Stimulated activated naive B cell treated with anti-CD40 and anti-IgM and Interleukin-4, amounts not matched to agents 10 μg/mL and 1 μg/mL and 100 μg/mL, for 72 hours (primary cell): ENCODE measurements at places on chromosomes 6 and 20.

DNA sequence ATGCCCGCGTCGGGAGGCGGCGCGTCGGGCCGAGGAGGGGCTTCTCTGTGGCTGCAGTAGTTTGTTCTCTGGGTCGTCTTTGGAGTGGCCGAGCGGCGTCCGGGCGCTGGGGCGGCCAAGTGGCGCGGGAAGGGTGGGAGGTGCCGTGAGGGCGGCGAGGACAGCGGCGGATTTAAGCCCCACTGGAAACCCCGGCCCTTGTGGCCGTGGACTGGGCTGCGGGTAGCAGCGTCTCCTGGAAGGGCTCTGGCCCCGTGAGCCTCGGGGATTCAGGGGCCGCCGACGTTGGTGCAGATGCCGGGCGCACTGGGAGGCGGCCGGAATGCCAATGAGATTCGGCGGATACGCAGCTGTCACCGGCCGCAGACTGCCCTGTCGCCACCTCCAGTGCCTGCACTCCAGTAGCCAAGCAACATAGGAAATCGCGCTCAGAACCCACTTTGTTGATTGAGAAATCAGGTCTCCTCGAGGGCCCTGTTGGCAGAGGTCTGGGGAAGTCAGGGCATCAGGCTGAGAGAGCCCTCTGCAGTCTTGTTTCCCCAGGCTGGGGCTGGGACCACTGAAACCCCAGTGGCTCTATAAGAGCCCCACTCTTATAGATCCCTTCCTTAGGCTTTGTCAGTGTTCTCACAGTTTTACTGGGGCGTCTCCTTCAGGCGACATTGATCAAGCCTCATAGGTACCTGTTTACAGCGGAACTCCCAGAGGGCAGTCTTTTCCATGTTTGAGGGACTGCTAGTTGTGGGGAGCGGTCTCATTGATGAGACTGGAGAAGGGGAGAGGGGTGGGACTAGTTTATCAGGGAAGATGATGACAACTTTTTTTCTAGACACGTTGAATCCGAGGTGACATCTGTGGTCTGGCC lies 642 bp downstream of the GZF1 start:
- no peak for DNase-seq

DNA sequence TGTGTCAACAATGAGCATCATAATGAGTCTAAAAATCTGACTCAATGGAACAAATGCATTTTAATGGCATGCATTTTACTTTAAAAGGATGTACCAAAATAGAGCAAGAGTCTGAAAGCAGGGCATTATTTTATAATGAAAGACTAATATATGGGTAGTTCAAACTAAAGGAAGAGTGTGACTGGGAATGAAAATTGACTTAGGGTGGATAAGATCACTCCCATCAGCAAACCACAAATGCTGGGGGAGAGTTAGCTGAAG lies 114.7 kb downstream of the SOX4 start:
- no peak for DNase-seq

- DNase-seq = no peak
Measured at GRCh38 chr6:116697480-116697879, 16.5 kb downstream of the KPNA5 start.

DNA sequence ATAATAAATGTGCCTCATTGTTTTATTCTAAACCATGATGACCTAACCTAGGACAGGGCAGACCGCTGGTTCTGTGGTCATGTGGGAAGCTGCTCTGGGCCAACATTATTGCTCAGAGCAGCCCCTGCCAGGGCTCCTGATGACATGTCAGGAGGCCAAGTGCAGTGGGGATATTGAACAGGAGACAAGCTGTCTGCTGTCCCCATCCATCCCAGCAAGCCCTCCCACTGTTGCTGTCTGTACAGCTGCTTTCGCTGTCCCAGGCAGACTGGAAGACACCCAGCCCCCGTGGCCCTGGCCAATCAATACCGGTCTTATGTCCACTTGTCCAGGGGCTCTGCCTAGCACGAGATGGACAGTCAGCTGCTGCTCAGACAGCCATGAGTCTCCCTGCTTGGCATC lies 43.2 kb upstream of the FNDC1 start:
- DNase-seq = no peak

- no peak for DNase-seq
Measured at GRCh38 chr6:13131935-13132661, 196.2 kb downstream of the TBC1D7 start.

DNA sequence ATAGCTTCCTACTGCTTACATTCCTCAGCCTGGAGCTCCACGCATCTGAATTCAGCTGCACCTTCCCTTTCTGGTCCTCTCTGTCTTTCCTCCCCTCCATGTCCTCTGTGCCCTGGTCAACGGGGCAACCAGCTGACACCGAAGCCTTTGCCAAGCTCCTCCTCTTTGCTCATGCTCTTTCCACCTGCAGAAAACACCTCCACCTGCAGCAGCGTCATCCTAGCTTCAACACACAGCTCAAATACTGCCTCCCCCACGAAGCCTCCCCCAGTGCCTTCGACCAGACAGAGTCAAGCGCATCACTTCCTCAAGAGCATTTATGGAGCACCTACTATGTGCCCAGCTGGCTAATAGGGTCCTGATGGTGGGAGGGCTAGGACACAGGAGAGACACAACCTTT lies 9.2 kb downstream of the CDH22 start:
- DNase-seq = no peak

DNA sequence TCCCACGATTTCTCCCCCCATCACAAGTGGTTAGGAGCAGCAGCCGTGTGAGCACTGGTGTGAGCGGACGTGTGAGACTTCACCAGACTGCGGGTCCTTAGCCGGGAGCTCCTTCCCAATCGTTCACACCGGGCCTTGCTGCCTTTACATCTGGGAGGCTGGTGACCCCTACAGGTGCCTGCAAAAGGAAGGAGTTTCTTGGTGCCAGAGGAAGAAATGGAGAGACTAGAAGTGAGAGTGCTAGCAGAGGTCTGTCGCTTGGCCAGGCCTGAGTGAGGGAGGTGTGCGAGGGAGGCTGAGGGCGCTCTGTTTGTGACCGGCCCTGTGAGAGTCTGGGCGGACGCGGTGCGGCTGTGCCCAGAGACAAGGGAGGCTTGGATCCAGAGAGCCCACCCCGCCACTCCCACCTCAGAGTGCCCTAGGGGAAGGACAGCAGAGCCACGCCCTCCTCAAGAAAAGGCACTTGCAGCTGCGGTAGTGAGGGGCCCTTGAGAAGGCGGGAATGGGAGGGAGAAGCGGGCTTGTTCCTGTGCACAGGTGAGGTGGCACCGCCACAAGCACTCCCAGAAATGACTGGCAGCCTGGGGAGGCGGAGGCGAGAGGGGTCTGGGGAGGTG lies 10.0 kb upstream of the ARMC2 start:
- DNase-seq = no peak

DNA sequence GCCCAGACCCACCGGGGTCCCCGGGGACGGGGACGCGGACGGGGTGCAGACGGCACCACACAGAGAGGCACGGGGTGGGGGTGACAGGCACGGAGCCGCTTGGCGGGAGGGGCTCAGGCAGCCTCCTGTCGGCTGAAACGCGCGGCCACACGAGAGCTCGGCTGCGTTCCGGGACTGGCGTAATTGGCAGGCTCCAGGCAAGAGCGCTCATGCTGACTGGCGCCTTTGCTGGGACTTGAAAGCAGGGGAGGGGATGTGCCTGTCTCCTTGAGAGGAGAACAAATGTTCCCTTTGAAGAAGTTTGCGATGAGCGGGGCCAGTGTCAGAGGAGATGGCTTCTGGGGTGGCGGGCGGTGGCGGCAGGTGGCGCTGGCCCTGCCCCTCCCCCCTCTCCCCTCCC lies 25.8 kb downstream of the BHLHE23 start:
- no peak for DNase-seq

DNA sequence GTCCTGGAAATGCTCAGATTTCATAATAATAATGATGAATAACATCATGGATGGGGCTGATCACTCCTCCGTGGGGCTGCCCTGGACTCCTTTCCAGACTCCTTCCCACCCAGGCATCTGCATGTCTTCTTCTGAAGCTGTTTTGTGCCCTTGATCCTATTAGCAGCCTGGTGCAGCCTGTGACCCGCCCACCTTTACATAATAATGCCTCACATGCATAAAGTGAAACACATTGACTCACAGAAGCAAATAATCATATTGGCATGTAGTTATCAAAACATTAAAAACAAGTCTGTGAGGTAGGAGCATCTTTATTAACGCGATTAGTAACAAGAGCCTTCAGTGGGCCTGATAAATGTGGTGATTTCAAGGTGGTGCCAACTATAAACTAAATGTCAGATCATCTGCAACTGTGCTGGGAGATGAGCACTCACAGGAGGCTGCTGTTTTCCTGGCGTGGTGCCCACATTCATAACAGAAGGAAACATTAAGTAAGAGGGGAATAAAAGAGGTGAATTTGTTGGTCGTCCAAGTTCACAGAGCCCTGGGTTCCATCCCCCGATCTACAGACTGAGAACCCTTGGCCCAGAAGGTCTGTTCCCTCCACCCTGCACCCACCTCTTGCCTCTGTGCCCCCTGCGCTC lies 344.7 kb downstream of the CDH4 start:
- no peak for DNase-seq

- no peak for DNase-seq
Measured at GRCh38 chr6:25579391-25579883, 72.6 kb upstream of the SCGN start.

DNA sequence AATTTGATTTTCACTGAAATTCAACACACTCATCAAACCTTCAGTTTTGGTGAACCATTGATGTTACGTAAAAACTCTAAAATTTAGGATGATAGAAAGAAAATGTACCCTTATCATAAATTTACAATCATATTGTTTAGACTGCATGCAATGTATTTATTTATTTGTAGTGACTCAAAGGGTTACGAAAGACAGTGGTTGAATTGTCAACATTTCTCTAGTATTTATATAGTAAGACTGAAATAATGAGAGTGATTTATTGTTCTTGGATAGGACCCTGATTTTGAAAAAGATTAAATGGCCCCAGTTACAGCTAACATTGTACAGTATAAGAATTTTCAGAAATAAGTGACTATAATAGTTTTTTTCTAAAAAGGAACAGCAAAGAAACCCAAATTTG lies 591.5 kb downstream of the RFPL4B start:
- no peak for DNase-seq

DNA sequence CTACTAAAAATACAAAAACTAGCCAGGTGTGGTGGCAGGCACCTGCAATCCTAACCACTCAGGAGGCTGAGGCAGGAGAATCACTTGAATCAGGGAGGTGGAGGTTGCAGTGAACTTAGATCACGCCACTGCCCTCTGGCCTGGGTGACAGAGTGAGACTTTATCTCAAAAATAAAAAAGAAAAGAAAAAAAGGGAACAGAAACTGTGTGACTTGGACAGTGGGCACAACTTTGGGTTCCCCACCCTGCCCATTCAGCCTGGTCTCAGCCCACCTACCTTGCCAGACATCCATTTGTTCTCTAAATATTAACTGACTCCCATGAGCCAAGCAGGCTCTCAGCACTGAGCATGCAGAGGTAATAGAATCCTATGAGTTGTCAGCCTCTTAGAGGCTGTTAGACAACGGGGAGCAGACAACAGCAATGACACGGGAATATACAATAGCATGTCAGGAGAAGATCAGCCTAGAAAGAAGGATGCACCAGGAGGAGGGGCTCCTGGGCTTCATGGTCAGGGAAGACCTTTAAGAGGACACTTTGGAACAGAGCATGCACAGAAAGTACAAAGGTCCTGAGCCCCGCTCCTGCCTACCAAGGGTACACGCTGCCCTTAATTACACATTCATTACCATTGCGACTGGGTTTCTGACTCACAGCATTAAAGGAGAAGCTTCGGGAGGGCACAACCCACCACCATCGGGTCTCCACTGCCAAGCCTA lies 20.0 kb downstream of the FAM209B start:
- DNase-seq = peak; percentile 10

GRCh38 chr6:31771992-31772358 lies 5.2 kb downstream of the VWA7 start:
- no peak for DNase-seq

DNA sequence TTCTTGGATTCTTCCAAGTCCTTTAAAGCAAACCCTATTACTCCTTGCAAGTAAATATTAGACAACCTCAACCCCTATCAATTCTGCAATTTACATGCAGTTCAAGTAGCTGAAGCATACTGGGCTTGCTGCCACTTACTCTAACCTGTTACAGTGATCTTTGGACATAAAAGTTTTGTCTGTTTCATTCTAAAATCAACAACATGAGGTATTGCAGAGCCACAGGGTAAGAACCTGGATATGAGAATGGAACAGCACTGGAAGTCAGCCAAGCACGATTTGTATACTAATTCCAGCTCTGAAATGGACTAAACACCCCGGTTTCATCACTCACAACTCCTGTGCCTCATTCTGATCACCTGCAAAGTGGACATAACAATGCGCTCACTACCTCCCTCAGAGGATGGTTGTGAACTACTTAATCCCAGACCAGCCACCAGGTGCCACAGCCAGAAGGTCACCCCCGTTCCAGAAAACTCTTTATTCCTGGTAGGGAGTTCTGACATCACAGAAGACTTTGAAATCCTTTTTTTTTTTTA lies 270.0 kb downstream of the ADGB start:
- no peak for DNase-seq

- no peak for DNase-seq
Measured at GRCh38 chr6:160986851-160987250, 4.7 kb upstream of the MAP3K4 start.

DNA sequence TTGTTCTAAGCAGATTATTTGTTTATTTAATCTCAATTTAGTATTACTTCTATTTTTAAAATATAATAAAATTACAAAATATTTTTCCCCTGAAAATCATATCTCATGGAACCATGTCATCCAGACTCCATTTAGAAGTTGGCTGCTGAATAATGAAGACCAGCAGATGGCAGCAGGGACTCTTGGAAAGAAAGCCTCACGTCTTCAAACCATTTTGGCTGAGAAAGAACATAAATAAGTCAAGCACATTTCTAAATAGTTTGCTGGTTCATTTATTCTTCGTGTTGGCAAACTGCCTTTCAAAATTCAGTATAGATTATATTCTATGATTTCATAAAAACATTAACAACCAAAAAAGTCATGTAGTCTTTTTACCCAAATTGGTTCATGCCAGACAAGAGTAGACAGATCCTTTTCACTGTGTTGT lies 71.7 kb downstream of the RCAN2 start:
- peak; percentile 15 for DNase-seq

DNA sequence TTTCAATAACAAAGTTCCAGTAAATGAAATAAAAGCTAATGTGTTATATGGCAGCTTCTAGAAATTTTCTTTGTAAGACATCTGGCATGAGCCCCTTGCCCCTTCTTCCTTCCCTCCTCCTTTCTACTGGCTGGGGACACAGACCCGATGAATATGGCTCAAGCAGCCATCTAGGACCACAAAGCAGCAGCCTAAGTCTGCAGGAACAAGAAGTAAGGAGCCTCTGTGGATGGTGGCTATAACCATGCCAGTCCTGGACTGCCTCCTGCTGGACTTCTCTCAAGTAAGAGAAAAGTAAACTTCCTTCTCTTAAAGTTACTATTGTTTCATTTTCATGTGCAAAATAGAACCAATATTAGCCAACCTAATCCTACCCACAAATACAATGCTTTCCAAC lies 114.9 kb upstream of the DST start:
- DNase-seq = no peak

GRCh38 chr6:69069881-69070280 lies 434.8 kb downstream of the ADGRB3 start:
- no peak for DNase-seq
